Stimulated activated CD8-positive, alpha-beta memory T cell treated with anti-CD3 and anti-CD28 coated beads, Interleukin-7, amount 100 ng/mL, for 4 hours (primary cell): ENCODE measurements at places on chromosomes 5 and 9.

GRCh38 chr9:14296495-14297113 lies 17.3 kb downstream of the NFIB start:
- no peak for DNase-seq

- no peak for DNase-seq
These were observed 150.4 kb downstream of the FSTL4 start for GRCh38 chr5:133461796-133462516.

GRCh38 chr5:121299153-121299552 lies 552.5 kb upstream of the FTMT start:
- DNase-seq = no peak

GRCh38 chr9:127027694-127028093 lies 94.7 kb downstream of the ANGPTL2 start:
- no peak for DNase-seq

GRCh38 chr5:38783011-38783561 lies 62.7 kb upstream of the OSMR start:
- no peak for DNase-seq

GRCh38 chr5:1806199-1806598 lies 5.0 kb downstream of the NDUFS6 start:
- DNase-seq = no peak

DNA sequence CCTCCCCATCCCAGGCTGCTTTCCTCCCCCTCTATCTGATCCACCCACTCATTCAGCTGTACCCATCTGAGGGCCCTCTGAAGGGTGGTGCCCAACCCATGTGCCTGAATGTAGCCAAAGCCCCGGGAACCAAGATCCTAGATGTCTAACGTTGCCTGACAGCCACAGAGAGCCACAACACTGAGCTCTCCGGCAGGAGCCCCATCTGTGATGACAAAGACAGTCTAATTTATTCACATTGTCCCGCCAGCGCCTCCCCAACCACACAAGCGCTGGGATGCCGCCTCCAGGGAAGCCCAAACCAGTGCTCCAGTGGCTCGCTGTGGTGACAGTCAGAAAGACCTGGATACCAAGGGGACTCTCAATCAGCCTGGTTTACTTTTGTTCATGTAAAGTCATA lies 8.4 kb downstream of the IGFBPL1 start:
- no peak for DNase-seq

- no peak for DNase-seq
These were observed 87.0 kb upstream of the BOD1 start for GRCh38 chr5:173703466-173703865.

GRCh38 chr9:93336720-93337119 lies 114.8 kb upstream of the FAM120A start:
- DNase-seq = no peak

GRCh38 chr9:85224301-85224700 lies 517.5 kb downstream of the AGTPBP1 start:
- no peak for DNase-seq

- DNase-seq = no peak
These were observed 780 bp downstream of the CDC37L1 start for GRCh38 chr9:4680173-4680525.

DNA sequence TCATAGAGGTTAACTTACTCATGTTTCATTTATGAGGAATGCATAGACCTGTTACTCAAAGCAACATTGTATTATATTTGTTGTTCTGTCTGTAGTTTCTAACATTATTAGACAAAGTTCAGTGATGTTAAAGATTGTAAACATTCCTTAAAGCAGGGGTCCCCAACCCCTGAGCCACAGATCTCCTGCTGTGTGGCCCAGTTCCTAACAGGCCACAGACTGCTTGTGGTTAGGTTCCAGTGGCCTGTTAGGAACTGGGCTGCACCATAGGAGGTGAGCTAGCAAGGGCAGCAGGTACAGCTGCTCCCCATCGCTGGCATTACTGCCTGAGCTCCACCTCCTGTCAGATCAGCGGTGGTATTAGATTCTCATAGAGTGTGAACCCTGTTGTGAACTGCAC lies 181.1 kb downstream of the KDM4C start:
- DNase-seq = no peak

DNA sequence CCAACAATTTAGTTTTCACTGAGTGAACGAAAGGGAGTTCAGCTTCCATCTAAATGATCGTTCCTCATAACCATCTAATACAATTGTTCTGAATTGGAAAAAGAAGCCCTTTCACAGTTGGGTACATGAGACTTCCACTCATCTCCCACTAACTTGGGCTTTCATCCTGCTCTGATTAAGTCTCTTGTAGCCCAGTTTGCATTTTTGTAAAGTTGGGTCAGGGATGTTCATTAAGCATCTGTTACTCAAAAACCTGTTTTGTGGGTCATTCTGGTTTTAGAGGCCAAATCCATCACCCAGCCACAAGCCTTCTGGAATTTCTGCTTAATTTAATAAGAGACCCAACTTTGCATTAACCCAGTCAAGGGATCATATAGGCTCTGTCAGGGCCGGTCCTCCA lies 385.3 kb downstream of the BNC2 start:
- no peak for DNase-seq

DNA sequence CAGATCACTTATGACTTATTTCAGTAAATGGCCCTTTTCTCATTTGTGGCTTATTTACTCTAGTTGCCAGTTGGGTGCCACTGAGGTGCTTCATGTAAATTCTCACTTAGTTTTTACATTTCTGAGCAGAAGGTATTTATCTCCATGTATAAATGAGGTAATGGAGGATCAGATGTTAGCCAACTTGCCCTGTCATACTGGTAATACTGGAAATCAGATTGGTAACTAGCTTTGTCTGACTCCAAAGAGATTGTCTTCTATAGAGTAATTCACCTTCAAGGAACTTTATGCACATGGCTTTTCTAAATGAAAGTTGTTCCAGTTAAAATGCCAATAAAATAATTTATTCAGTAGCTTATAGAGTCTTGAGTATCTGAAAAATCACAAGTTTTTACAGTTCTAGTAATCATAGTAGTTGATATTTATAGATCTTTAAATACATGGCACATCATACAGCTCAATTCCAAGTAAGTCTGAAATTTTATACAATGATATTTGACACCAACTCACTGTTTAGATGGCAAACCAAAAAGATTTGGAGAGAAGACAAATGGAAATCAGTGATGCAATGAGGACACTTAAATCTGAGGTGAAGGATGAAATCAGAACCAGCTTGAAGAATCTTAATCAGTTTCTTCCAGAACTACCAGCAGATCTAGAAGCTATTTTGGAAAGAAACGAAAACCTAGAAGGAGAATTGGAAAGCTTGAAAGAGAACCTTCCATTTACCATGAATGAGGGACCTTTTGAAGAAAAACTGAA lies 28.8 kb downstream of the RAB14 start:
- no peak for DNase-seq

DNA sequence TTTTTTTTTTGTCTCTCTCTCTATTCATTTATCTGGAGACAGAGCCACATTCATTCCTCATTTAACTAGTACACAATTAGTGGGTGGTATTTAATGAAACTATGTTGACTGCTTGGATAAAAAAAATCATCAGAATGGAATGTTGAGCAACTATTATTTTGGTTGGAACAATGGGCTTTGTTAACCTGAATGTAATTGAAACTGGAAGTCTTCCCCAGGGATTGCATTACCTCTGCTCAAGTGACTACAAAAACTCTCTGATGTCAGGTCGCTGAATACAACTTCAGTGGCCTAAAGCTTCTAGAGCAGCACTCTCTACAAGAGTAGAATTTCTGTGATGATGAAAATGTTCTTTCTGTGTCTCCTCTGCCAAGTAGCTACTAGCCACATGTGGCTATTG lies 295.8 kb downstream of the DEPDC1B start:
- no peak for DNase-seq

DNA sequence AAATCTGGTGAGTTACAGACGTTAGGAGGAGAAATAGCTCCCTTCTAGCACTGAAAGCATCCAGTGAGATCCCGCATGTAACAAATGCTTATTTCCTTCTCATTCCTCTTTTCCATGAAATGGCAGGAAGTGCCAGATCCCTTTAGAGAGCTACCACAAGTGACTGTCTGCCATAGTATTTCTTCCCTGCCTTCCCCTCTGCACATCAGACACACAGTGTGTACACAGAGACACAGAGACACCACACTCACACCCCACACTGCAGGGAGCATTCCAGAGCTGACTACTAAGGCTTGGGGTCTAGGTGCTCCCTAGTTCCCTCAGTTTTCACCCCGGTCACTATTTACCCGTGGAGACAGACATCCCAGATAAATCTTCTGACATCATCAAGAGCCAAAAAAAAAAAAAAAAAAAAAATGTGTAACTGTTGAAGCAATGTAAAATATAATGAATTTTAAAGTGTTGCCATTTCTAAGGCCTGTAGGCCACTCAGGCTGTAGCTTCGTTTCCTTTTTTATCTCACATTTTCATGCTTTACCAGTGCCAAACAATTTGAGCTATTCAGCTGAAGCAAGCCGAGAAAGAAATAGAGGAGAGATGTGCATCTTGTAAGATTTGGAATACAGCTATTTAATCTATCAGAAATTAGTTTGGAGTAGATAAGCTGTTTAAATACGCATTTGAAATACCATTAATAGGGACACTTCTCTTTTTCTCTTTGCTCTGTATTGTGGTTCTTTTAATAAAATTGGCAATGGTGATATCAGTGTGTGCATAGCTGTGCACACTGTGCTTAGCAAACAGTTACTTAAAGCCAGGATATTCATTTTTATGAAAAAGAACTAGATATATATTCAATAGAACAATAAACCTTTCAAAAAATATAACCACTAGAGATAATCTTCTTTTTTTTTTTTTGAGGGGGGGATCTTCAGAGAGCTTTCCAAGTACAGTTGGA lies 405.5 kb downstream of the PDE4D start:
- no peak for DNase-seq

GRCh38 chr5:1118738-1119137 lies 6.9 kb upstream of the SLC12A7 start:
- DNase-seq = no peak

GRCh38 chr5:104412649-104413240 lies 850.2 kb upstream of the NUDT12 start:
- DNase-seq = no peak

DNA sequence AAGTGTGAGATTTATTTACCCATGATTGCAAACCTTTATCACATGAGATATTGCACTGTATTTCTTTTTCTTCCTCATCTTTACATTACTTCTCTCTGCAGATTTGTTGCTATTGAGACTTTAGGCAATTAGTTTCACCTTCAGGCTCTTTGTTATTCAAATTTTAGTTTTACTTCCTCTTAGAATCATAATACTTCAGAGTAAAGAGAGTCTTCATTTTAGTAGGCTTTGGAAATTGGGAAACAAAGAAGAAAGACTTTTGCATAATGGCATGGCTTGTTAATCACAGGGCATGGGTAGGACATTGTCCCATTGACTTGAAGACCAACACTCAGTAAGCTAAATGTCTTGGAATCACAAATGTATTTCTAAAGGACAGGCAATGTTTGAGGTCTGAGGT lies 1.2 kb upstream of the PCDHGA5 start:
- DNase-seq = no peak

GRCh38 chr5:93926831-93927620 lies 185.6 kb upstream of the POU5F2 start:
- no peak for DNase-seq

DNA sequence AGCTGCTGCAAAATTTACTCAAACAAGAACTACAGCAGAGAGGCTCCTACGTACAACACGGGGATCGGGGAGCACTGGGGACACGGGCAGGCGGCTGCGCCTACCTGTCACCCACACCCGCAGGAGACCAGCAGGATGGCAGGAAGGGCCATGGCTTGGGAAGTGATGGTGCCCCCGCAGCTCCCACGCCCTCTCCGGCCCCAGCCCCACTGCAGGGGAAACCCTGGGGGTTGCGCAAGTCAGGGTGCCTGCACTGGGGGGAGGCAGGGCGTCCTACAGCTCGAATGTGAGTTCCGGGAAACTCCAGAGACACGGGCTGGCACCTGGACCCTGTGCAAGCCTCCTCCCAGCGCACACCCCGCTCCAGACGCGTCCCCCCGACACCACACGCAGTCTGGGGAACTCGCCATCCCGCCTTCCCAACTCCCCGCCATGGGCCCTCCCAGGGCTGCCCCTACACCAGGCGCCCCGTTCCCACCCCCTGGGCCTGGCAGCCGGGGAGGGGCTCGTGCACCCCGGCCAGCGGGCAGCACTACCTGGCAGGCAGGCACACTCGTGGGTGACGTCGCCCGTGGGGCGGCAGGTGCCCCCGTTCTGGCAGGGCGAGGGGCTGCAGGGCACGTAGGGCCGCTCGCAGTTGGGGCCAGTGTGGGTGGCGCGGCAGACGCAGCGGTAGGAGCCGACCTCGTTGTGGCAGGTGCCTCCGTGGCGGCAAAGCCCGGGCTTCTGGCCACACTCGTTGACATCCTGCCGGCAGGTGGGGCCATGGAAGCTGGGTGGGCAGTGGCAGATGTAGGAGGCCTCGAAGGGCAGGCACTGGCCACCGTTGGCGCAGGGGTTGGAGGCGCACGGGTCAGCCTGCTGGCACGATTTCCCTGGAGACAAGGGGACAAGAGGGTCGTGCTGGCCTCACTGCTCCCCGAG lies 23.3 kb downstream of the NOTCH1 start:
- no peak for DNase-seq

GRCh38 chr9:17470036-17470813 lies 108.6 kb upstream of the SH3GL2 start:
- DNase-seq = no peak

GRCh38 chr5:15610216-15610615 lies 110.2 kb downstream of the FBXL7 start:
- DNase-seq = no peak
